ENCODE measurements at places on chromosomes 3 and 15. TPM values are rescaled to one million over a fixed set of nuclear protein-coding genes. Genes with fewer than 3 reads are reported as not detected.

DNA sequence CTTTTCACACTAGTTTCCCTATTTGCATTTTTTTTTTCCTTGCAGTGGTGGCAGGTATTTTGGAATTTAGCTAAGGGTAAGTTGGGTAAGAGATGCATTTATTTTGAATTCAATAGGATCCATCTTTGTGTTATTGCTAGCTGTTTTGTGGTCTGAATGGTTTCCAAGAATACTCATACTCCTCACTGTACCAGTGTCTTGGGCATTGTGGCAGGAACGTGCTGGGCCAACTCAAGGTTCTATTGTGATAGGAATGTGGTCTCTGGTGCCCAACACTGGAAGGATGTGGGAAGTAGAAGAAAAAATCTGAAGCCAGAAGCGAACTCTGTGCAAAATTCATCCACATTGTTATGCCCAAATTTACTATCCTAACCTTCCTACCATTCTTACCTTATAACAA, 135.6 kb downstream of the RBMS3 start:
- DNase-seq: no peak

GRCh38 chr3:185797993-185798830, 26.6 kb downstream of the IGF2BP2 start:
- DNase-seq: peak; percentile 28

DNA sequence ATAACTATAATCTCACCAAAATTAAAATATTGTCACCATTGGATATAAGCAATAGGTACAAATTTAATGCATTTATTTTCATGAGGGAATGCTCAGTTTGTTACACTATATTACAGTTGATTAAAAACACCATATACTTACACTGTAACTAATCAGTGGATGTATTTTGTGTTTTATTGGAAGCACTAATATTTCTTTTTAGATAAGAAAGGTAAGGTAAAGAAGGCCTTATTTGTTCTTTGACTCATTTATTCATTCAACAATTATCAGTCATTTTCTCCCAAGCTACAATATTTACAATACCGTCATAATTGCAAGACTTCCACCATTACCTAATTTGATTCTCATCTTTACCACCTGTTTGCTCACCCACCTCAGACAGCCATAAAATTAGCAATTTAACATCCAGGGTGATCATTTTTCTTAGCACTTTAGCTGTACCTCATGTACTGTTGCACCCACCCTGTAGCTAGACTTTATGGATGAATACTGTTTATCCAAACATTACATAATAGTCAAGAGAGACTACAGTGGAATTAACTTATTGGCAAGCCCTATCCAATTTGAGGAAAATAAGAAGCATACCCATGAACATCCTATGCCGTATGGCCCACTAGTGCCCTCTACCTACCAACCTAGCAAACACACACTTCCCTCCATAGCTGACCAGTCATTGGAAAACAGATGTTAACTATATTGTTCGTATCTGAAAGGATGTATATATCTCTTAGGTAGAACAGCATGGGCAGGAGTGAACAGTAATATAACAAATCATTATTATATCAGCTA, 229.6 kb downstream of the BBX start:
- peak; percentile 59 for DNase-seq

- DNase-seq: no peak
These were observed 27.4 kb upstream of the CHST2 start for GRCh38 chr3:143092191-143092590.

DNA sequence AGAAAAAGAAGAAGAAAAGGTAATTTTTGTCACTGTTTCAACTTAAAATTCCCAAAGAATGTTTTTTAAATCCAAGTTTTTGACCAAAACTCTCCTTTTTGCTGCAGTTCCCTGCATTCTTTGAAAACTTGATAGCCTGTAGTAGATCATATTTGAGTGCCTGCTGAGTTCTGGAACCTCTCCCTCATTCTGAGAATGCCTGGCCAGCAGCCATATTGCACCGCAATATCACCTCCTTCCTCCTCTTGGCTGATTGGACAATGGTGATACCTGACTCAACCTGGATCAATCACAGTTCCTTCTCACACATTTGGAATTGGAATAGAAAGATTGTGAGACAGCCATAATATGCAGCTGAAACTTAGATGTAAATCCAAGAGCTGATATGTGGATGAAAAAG, 97.6 kb upstream of the GAP43 start:
- no peak for DNase-seq

- DNase-seq: no peak
These were observed 286.4 kb downstream of the TBC1D5 start for GRCh38 chr3:17456046-17456445.

GRCh38 chr3:52839892-52840545, 5.2 kb upstream of the MUSTN1 start:
- DNase-seq: no peak

DNA sequence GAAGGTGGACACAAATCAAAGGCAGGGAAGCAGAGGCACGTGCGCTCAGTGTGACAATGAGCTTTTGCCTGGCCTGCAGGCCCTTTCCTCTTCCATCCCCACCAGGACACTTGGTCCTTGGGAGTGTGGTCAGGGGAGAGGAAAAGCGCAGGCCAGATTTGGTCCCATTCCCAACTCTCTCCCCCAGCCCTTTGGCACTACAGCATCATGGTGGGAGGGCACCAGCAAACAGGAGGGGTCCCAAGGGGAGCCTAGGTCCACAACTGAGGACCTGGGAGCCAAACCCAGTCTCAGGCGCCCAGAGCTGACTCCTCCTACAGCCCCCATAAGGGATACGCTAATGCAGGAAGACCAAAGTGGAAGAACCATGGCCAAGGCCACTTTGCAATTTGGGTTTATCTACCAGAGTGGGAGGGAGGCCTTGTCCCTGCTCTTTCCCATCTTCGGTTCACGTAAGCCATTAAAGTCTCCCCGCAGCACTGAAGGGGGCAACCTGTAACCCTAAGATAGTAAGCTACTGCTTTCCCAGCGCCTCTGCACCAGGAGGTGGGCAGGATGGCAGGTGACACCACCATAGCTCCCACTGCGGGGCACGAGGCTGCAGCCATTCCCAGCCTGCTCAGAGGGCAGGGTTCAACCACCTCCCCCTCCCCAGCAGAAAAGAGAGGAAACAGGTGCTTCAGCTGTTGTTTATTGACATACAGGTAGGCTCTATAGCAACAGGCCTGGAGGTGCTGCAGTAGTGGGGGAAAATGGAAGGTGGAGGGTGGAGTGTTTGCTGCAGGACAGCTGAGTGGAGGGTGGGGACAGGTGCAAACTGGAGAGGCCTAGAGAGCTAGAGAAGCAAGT, 993 bp upstream of the GRAMD2A start:
- DNase-seq: no peak

DNA sequence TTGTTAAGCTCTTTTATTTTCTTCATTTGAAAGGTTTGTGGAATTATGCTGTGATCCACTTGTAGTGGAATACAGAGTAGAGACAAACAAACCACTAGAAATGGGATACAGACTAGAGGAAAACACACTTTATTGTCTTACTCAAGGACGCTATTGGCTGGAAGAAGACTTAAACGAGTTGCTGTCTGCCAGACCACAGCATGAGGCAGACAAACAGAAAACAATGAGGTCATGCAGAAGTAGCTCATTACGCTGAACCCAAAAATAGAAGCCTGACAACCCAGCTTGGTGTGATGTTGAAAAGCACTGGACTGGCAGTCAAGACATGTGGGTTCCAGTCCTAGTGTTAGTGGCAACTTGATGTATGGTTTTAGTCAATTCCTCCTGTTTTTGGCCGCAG, 62.4 kb upstream of the P3H2 start:
- peak; percentile 74 for DNase-seq

DNA sequence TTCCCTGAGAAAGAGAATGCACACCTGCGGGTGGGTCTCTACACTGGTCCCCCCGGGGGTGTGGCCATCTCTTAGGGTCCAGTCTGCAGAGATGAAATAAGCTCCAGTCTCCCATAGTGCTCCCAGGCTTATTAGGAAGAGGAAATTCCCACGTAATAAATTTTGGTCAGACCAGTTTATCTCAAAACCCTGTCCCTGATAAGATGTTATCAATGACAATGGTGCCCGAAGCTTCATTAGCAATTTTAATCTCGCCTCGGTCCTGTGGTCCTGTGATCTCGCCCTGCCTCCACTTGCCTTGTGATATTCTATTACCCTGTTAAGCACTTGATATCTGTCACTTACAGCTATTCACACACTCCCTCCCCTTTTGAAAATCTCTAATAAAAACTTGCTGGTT, 46.8 kb downstream of the OR5H15 start:
- no peak for DNase-seq

GRCh38 chr3:1499694-1500093, 406.9 kb downstream of the CNTN6 start:
- no peak for DNase-seq

GRCh38 chr15:70826634-70827033, 27.3 kb downstream of the LARP6 start:
- DNase-seq: peak; percentile 25

- DNase-seq: no peak
These were observed 63.3 kb downstream of the FLNB start for GRCh38 chr3:58071480-58071971.

DNA sequence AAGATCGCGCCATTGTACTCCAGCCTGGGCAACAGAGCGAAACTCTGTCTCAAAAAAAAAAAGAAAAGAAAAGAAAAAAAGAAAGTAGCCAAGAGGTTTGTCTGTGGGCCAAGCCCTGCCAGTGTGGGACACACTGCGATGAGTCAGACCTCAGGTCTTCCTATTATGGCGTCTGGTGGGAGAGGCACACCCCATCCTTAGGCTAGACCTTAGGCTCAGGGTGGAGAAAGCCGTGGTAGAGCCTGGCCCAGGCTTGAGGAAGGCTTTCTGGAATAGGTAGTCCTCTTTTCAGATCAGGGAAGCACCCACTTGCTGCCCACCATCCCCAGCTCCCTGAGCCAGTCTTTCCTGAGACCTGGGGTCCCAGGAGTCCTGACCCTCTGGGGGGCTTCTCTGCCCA, 6.0 kb downstream of the HEMK1 start:
- no peak for DNase-seq

GRCh38 chr3:108486338-108486737, 24.1 kb downstream of the MYH15 start:
- no peak for DNase-seq

DNA sequence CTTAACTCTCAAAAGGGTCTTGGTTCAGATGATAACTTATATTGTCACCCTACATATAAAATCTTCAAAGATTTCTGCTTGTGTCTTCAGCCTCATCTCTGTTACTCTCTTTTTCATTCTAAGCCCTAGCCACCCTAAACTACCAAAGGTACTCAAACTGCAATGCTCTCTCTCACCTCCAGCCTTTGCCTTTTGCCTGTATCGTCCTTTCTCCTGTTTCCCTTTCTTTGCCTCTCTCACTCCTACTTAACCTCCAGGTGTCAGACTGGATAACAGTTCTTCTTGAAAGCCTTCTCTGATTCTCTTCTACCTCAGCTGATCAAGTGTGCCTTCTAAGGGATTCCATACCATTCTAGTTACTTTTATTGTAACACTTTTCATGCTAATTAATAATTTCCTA, 149.8 kb downstream of the SERPINI1 start:
- no peak for DNase-seq

DNA sequence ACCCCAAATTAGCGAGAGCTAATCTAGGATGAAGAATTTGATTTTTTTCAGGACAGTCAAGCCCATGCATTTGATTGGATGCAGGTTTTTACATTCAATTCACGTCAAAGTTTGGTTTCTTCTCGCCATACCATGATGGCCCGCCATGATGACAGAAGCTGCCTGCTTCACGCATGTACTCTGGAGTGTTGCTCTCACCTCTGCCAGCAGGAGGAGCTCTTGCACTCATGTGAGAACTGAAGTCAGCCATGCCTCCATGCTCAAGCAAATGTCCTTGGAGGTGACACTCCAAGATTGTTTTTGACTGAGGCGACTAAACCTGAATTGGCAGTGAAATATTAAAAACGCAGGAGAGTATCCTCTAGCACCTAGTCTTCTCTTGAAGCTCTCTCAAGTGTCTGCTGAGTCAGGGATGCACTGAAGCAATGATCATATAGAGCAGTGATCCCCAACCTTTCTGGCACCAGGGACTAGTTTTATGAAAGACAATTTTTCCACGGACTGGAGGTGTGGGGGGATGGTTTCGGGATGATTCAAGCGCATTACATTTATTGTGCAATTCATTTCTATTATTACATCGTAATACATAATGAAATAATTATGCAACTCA, 120.9 kb downstream of the SAMMSON start:
- DNase-seq: peak; percentile 88

GRCh38 chr3:194223951-194224350, 88.0 kb downstream of the HES1 start:
- DNase-seq: no peak

- no peak for DNase-seq
These were observed 8.5 kb downstream of the MINDY2 start for GRCh38 chr15:58779554-58779953.

- no peak for DNase-seq
These were observed 62.5 kb upstream of the GSK3B start for GRCh38 chr3:120156699-120157098.

DNA sequence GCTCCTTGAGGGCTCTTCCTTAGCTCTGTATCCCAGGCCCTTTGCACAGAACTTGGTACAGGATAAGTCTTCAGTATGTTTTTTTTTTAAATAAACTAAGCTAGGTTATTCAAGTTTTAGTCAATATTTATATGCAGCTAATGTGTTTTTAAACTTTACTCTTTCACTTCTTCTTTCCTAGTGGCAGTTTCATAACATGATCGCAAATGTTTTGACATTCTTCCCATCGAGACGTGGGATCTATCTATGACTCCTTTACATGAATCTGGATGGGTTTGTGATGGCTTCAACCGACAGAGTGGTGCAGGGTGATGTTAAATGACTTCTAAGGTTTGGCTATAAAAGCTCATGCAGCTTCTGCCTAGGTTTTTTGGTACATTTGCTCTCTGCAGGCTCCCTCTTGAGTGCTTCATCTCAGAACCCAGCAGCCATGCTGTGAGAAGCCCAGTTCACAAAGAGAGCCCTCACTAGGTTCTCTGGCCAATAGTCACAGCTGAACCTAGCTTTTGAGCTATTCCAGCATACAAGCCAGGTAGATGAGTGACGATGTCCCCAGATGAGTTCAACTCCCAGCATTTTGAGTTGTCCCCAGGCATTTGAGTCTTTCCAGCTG, 13.5 kb upstream of the MECOM start:
- DNase-seq: no peak

GRCh38 chr15:96268442-96269204, 61.9 kb upstream of the NR2F2 start:
- DNase-seq: no peak

- peak; percentile 65 for DNase-seq
These were observed 6.0 kb upstream of the SLC28A1 start for GRCh38 chr15:84878504-84878903.

- DNase-seq: peak; percentile 71
These were observed 3.8 kb downstream of the VEPH1 start for GRCh38 chr3:157499342-157499963.

- DNase-seq: no peak
These were observed 2.1 kb downstream of the MCTP2 start for GRCh38 chr15:94233441-94233840.

IGF1R gene
- 93.5 TPM for total RNA-seq

PIERCE2 gene
- total RNA-seq: 0.85 TPM

GOLGA8Q gene
- total RNA-seq: 0.85 TPM

GXYLT2 gene
- total RNA-seq: 0.09 TPM

EIF4G1 gene
- total RNA-seq: 574 TPM

SELENOT gene
- total RNA-seq: 153 TPM

POC1A gene
- total RNA-seq: 3.7 TPM

SCN11A gene
- not detected for total RNA-seq

CCDC54 gene
- not detected for total RNA-seq

GOLGA8T gene
- not detected for total RNA-seq

Measured in dermis blood vessel endothelial cell (primary cell).